Activated naive CD8-positive, alpha-beta T cell treated with anti-CD3 and anti-CD28 coated beads, Interleukin-2, amount 50 U/mL, for 24 hours (primary cell): ENCODE measurements at places on chromosomes 3 and 15.

DNA sequence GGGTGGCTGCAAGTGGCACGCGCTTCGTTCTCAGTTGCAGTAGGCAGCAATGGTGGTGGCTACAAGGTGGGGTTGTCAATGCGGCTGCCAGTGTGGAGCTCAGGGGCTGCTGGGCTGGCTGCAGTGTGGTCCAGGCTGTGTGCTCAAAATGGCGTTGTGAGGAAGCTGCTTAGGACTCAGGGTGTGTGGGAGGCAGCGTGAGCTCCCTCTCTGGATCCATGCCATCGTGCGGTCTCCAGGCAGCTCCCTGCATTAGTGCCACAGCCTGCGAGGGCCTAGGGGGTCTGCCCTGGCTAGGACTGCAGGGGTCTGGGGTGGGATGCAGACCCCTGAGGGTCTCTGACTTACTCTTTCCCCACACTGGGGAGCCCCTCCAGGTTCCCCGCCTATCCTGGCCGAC, 397.2 kb downstream of the OCA2 start:
- DNase-seq: no peak

DNA sequence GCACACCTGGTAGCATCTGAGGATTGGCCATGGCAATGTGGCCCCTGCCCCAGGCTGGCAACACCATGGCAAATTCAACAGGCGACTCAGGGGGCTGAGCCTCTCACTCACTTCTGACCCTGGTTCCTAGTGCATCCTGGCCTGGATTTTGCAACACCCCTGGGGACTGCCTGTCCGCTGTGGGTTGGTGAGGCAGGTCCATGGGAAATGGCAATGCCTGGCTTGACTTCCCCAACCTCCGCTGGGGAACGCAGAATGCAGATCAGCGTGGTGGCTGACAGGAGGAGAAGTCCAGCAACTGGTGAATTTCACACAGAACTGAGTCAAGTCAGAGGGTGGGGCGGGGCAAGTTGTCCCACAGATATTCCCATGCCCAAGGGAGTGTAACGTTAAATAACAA, 3.9 kb upstream of the PSTPIP1 start:
- DNase-seq: no peak

DNA sequence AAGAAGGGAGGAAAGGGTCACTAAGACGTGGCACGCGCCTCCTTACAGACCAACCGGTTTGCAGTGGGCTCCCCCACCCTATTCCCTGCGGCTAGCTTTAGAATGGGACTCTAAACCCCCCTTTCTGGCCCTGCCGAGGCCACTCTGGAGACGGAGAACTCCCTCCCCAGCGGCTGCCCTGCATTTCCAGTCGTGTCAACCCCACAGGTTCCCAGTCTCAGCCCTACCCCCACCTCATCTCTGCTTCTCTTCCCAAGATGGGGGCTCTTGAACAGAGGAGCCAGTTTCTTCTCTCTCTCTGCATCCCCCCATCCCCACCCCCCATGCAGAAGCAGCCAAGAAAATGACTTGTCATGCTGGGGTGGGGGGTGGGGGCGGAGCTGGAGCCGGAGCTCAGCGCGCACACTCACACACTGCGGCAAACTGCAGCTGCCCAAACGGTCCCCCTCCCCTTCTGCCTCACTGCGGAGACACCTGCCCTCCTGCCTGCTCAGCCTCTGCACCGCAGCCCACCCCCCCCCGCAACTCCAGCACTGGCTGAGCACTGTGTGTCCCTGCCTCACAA, 871 bp downstream of the MAP1A start:
- no peak for DNase-seq

DNA sequence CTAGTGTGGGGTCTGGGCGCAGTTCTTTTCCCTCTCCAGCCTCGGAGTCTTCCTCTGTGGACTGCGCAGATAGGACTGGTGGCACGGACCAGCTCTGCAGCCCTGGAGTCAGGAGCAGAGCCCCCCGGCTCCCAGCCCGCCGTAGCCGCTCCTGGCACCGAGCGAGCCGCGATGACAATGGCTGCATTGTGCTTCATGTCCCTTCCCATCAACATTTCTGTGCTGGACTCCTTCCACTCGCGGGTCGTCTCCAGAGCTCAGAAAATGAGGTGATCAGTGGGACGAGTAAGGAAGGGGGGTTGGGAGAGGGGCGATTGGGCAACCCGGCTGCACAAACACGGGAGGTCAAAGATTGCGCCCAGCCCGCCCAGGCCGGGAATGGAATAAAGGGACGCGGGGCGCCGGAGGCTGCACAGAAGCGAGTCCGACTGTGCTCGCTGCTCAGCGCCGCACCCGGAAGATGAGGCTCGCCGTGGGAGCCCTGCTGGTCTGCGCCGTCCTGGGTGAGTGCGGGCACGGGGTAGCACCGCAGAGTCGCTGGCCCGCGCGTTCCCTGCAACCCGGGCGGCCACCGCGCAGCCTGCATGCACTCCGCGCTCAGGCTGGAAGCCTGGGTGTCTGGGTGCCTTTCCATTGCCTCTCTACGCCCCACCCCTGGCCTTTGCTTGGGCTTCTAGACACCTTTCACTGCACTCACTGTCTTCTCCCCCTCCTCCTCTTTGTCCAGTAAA, at the start of gene TF:
Gene TF (plus strand): TSS at position 413 of the 731 bp plus-strand sequence. CDS start 48 bp downstream, at position 461.
- no peak for DNase-seq

GRCh38 chr3:189298469-189299375, 127.0 kb downstream of the TPRG1 start:
- no peak for DNase-seq

DNA sequence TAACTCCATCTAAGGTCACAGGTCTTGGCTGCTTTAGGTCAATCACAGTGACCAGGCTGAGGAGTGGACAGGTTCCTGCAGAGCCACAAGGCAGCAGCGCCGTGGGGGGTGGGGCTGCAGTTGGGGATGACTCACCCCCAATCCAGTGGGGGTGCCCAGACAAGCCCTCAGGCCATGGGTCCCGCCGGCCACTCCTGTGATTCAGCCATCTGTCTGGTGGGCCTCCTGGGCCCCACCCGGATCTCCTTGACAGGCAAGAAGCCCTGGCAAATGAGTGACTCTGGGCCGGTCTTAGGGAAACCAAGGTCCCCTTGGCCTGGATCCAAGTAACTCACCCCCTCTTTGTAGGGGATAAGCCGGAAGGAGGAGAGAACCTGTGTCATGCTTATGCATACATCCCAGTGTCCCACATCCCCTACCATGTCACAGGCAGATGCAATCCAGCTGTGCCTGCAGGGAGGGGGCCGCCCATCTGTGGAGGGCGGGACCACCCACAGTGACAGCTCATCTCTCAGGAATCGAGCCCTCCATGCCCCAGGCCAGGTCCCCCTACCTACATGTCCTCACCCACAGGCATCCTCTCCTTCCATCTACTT, 495 bp upstream of the COL7A1 start:
- no peak for DNase-seq

DNA sequence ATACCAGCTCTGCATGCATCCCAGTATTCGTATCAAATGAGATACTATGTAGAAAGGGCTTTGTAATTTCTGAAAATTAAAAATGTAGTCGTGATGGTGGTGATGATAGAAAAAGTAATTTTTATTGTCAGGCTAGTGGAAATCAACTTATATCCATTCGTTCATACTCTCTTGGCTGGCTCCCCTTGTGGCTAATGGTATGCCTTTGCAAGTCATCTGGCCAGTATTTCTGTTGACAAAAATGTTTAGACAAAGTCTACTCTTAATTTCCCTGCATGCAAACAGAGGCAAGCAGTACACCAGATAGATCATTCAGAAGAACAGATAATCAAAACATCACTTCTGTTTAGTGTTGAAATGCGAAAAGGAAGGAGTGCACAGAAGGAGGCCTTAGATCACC, 49.6 kb upstream of the DUT start:
- DNase-seq: no peak

GRCh38 chr3:140167600-140168281, 232.8 kb downstream of the CLSTN2 start:
- DNase-seq: no peak

- DNase-seq: no peak
These were observed 90.3 kb downstream of the PLXNA1 start for GRCh38 chr3:127072971-127073783.

- no peak for DNase-seq
These were observed 34.7 kb downstream of the HCN4 start for GRCh38 chr15:73334086-73334485.

GRCh38 chr3:4314688-4315087, 11.5 kb downstream of the SETMAR start:
- DNase-seq: no peak

DNA sequence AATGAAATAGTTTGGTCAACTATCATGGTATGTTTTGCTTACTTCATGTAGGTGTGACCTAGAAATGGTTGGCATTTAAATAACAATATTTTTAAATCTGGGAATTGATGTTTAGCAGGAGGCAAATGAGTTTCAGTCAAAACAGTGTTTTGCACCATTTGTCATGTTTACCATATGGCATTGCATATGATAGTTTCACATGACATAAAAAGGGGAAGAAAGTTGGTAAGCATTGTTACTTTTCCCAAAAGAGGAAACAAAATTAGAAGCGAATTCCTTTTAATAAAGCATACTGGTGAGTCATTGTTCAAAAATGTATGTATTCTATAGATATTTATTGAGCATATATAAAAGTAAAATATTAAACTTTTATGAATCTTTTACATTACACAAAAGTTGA, 2.3 kb downstream of the RNF13 start:
- no peak for DNase-seq

GRCh38 chr15:76084256-76084655, 24.5 kb downstream of the TMEM266 start:
- no peak for DNase-seq

- DNase-seq: no peak
These were observed 191.4 kb upstream of the LRIG1 start for GRCh38 chr3:66692042-66692765.

DNA sequence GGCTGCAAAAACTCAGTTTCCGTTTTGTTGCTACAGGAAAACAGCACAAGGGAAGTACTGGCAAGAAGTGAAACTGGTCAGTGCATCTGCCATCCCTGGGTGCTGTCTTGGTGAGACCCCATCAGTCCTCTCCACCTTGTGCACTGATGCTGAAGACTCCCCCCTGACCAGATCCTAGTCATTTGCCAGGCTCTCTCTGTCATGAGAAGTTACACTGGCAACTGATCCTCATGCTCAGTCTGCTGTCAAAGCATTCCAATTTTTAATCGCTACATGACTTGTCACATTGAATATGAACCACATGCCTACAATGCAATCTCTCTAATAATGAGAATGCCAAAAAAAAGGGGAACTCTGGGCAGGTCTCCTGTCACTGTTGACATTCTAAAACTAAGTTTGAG, 296.5 kb downstream of the ZIC1 start:
- DNase-seq: no peak

DNA sequence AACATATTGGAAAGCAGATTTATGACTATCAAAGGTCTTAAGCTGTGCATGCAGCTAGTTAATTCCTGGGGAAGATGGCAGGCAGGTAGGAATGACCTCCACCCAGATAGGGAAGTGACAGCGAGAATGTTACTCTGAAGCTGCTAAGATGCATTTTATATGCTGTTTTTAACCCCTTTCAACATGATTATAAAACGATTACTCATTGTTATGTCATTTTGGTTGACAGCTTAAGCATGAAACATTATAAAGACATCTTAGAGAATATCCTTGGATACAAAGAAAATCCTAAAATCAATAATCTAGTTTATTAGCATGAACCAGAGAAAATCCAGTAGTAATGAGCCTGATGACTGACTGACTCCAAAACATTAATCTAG, 220.5 kb downstream of the NR1D2 start:
- DNase-seq: no peak

DNA sequence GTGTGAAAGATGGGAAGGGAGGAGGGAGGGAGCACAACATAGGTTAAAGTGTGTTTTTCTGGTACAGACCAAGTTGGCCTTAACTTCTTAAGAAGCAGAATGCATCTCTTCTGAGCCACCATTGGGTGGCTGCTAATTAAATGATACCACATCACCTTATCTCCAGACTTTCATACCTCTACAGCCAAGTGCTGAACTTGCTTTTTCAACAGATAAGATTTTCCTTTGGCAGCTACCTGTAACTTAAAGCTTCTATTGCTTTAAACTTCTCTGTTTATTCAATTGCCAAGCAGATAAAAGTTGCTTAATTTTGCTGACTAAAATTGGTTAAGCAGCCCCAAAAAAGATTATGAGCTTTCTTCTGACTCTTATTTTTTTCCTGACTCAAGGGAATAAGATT, 292.4 kb upstream of the SGO1 start:
- DNase-seq: no peak
